ENCODE measurements at places on chromosomes 5 and 9.

GRCh38 chr5:150153957-150154617 is 1.6 kb downstream of the PDGFRB start:
- no peak for DNase-seq

- DNase-seq, result no peak
These were observed 1.2 kb downstream of the CDKN2B-AS1 start for GRCh38 chr9:21995666-21996398.

DNA sequence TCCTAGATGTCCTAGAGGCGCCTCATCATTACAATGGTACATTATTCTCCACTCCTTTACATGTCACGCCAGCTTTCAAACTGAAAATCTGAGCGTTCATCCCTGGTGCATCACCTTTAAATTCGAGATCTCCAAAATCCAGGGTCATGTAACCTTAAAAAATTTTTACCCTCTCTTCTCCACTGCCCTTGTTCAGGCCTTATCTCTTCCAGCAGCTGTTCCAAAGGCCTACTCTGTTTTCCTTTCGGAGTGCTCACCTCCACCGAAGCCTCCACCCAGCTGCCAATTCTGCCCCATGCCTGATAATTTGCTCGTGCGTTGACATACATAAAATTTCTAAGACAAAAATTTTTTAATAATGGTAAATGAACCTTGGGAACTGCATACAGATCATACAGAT is 950 bp upstream of the MSH3 start:
- no peak for DNase-seq

DNA sequence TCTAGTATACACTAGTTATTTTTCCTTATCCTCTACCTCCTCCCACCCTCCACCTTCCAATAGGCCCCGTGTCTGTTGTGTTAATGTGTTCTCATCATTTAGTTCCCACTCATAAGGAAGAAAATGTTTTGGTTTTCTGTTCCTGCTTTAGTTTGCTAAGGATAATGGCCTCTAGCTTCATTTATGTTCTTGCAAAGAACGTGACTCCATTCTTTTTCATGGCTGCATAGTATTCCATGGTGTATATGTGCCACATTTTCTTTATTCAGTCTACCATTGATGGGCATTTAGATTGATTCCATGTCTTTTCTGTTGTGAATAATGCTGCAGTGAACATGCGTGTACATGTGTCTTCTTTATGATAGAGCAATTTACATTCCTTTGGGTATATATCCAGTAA is 146.5 kb upstream of the GAS1 start:
- DNase-seq, result no peak

- DNase-seq, result no peak
These were observed 23.0 kb upstream of the MTAP start for GRCh38 chr9:21779397-21779796.

DNA sequence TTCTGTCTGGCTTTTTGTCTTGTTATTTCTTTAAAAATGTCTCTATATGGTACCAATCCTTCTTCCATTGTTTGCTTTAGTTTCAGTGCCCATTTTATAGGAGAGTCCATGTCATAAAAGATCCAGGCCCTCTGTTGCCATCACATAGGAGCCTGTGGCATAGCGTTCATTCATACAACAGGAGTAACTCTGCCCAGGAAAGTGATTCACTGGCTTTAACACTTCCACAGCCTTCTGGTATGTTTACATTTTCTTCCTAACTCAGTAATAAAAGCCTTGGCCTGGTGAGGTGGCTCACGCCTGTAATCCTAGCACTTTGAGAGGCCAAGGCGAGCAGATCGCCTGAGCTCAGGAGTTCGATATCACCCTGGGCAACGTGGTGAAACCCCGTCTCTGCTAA is 519.3 kb upstream of the PTGER4 start:
- no peak for DNase-seq

DNA sequence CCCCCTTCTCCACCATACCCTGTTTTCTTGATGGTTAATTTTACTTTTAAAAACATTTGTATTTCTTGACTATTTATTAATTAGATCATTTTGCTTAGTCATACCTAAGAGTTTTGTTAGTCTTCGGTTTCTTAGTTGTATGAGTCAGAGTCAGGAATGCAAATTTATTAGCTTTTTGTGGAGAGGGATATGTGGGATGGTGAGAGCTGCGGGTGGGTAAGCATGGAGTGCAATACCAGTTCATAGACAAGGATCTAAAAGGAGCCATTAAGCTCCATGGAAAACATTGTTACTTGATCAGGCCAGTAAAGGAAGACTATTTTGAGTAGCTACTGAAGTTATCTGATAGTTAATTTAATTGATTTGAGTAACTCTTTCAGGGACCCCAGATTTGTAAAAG is 77.5 kb downstream of the ZSWIM6 start:
- DNase-seq, result peak; percentile 58

GRCh38 chr5:175859422-175859821 is 12.0 kb upstream of the CPLX2 start:
- DNase-seq, result no peak

DNA sequence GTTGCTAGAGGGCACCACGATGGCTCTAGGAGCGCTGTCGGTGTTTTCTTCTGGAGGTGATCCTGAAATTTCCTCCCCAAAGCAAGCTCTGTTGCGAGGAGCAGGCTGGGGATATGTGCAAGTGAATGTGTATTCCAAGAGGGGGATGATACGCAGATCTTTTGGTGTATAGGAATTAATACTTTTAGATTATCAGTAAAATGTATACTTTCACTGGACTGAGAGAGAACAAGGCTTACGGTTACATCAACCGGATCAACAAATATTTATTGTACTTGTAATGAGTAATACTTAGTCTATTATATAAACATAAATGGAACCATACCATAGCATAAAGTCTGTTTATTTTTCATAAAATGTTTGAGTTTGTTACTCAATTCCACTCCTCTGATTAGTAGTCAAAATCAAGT is 632 bp upstream of the PRKAA1 start:
- no peak for DNase-seq

- DNase-seq, result no peak
These were observed 46.4 kb downstream of the EHMT1 start for GRCh38 chr9:137665226-137665625.

DNA sequence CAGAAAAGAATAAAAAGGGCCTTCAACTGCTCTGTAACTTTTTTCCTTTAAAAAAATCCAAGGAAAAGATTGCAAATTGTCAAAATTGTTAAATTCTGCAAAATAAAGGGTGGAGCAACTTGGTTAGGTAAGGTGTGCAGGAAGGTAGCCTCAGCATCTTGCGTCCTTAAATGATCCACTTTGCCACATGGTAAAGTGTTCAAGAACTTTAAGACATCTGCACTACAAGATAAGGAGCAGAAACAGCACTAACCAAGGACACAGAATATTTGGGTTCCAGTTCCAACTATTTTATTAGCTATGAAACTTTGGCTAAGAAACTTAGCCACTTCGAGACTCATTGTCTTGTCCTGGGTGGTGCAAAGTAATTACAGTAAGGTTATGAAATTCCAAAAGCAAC is 53.7 kb downstream of the ANKRD55 start:
- DNase-seq, result no peak

GRCh38 chr5:38135486-38136039 is 122.8 kb upstream of the EGFLAM start:
- no peak for DNase-seq
